Stimulated activated CD8-positive, alpha-beta memory T cell treated with anti-CD3 and anti-CD28 coated beads, Interleukin-15, amount 100 ng/mL, for 48 hours (primary cell): ENCODE measurements at places on chromosomes 7 and 10.

DNA sequence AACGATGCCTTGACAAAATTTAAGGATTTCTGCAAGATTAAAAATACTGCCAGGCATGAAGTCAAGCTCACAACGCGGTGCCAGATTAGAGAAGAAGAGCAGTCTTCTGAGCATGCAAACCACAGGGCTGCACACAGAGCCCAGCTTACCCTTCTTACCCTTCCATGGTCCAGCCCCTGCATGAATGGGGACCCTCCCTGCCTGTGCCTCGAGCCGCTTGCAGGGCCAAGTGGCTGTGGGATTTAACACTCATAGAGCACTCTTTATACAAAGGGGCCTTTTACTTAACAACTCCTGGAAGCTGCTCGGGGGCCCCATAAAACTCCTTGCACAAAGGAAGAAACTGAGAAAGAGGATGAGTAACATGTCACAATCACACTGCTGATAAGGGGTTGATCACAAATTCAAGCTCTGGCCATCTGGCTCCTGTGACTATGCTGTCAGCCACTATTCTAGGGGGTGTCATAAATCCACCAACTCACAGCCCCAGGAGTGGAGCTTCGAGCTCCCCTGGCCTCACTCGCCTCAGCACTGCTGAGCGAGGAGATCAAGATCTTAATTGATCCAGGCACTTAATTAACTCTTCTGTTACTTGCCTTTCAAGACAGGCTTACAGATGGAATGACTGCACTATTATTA lies 514.8 kb downstream of the TNS3 start:
- no peak for DNase-seq

DNA sequence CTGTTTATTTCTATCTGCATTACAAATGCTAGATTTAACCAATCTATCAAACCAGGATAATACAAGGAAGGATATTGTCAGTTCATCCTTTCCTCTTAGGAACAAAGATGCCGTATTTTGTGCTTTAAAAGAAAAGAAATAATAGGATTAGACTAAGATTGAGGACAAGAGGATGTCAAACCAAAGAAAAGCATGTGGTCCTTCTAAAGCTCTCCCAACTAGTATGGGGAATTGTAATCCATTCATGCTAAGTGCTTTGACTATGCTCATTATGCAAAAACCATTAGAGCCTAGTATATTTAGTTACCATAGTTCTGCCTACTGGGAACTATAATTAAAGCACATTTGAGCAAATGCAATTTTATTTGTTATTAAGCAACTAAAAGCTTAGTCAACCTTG lies 280.2 kb downstream of the GRM8 start:
- no peak for DNase-seq

GRCh38 chr10:30586828-30587227 lies 42.7 kb downstream of the LYZL2 start:
- DNase-seq, result no peak

GRCh38 chr10:103720328-103720963 lies 134.9 kb downstream of the SH3PXD2A start:
- DNase-seq, result no peak

- no peak for DNase-seq
Observed at GRCh38 chr7:48118041-48118440, 29.0 kb downstream of the UPP1 start.
